Frontal cortex (tissue), 4 donors: ENCODE measurements at places on chromosomes 5 and 9. TPM values are rescaled to one million over a fixed set of nuclear protein-coding genes. Genes with fewer than 3 reads are reported as not detected.

GRCh38 chr9:5041390-5042115 is 56.5 kb downstream of the JAK2 start:
- no peak for DNase-seq

- no peak for DNase-seq
Measured at GRCh38 chr9:125428060-125428901, 166.7 kb downstream of the GAPVD1 start.

Gene DMRTA1
- total RNA-seq: 0.41 TPM

- DNase-seq: no peak
Measured at GRCh38 chr9:77819657-77820056, 171.5 kb upstream of the GNA14 start.

Gene SAPCD2
- 1.2 TPM for total RNA-seq

- DNase-seq: no peak
Measured at GRCh38 chr9:89999534-90000370, 394.9 kb downstream of the GADD45G start.

Gene TSLP
- not detected for total RNA-seq

- DNase-seq: no peak
Measured at GRCh38 chr9:4289411-4290326, 10.2 kb downstream of the GLIS3 start.

DNA sequence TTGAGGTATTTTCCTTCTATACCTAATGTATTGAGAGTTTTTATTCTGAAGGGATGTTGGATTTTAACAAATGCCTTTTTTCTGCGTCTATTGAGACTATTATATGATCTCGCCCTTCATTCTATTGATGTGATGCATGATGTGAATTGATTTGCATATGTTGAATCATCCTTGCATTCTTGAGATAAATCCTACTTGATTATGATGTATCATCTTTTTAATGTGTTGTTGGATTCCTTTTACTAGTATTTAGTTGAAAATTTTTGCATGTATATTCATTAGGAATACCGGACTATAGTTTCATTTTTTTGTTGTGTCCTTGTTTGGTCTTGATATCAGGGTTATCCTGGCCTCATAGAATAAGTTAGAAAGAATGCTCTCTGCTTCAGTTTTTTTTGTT is 169.7 kb downstream of the NPR3 start:
- no peak for DNase-seq

- DNase-seq: no peak
Measured at GRCh38 chr9:72871685-72872084, 81.2 kb downstream of the ALDH1A1 start.

DNA sequence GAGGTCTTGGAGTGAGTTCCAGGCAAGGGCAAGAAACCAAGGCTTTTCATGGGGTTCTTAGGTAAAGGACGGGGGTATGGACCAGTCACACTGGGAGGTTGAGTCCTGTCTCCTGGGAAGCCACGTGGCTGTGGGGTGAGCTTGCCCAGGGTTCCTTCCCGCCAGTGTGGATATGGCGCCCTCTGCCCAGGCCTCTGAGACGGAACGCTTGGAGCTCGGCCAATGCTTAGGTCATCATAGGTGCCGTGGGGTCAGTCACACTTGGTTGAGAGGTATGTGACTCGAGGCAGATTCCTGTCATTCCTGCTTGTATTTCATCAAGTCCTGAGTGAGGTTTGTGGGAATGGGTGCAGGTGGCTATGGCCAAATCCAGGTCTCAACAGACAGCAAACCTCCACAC is 46.2 kb downstream of the TENT4A start:
- no peak for DNase-seq

Gene SGCD
- total RNA-seq: 3.3 TPM

GRCh38 chr5:140318792-140319191 is 15.9 kb upstream of the PFDN1 start:
- DNase-seq: no peak
